D721Med (cell line): ENCODE measurements at places on chromosomes 1 and 21.

DNA sequence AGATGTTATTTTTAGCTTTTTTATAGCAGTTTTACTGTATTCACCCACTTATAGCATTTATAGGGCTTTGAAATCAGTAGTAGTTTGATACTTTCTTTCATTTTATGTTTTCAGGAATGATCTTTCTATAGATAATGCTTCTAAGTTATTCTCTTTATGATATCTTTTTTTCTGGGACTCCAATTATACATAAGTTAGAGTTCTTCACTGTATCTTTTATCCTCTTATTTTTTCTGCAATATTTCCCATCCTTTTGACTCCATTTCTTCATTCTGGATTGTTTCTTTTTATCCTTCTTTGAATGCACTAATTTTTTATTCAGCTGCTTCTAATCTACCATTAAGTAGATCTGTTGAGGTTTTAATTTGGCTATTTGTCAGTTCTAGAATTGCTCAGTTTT, 73.1 kb downstream of the FMN2 start:
- DNase-seq, result no peak

DNA sequence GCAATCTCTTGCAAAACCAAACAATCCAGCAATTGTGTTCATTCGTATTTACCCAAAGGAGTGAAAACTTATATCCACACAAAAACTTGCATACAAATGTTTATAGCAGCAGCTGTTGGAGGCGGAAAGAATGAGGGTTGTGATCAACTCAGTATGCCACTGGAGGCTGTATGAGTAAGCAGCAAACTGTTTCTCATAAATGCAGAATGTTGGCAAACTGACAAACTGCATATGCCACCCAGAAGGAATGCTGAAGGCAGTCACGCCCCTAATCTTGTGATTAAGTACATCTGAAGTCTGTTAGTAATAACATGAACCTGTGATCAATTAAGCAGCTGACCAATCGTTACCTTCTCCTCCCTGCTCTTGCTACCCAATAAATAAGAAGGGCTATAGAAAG, 60.5 kb upstream of the CR2 start:
- DNase-seq, result no peak

- no peak for DNase-seq
Measured at GRCh38 chr1:227864882-227865281, 49.4 kb downstream of the PRSS38 start.

- no peak for DNase-seq
Measured at GRCh38 chr1:77280962-77281361, 857 bp upstream of the AK5 start.

- DNase-seq, result no peak
Measured at GRCh38 chr1:194889310-194889709, 1702.9 kb upstream of the B3GALT2 start.

- DNase-seq, result no peak
Measured at GRCh38 chr1:200819726-200820125, 53.1 kb upstream of the GPR25 start.
